ENCODE measurements at places on chromosomes 2 and 18. TPM values are rescaled to one million over a fixed set of nuclear protein-coding genes. Genes with fewer than 3 reads are reported as not detected.

GRCh38 chr18:68608851-68609490, 105.9 kb downstream of the TMX3 start:
- no peaks in the 10 kb centered on the region for H3K4me1 ChIP-seq
- H3K36me3 ChIP-seq = no peaks in the 10 kb centered on the region
- no peak for DNase-seq
- no peaks in the 10 kb centered on the region for H3K27me3 ChIP-seq
- no peak overlapping the region for H3K27ac ChIP-seq
- H3K4me3 ChIP-seq = no peak overlapping the region

DNA sequence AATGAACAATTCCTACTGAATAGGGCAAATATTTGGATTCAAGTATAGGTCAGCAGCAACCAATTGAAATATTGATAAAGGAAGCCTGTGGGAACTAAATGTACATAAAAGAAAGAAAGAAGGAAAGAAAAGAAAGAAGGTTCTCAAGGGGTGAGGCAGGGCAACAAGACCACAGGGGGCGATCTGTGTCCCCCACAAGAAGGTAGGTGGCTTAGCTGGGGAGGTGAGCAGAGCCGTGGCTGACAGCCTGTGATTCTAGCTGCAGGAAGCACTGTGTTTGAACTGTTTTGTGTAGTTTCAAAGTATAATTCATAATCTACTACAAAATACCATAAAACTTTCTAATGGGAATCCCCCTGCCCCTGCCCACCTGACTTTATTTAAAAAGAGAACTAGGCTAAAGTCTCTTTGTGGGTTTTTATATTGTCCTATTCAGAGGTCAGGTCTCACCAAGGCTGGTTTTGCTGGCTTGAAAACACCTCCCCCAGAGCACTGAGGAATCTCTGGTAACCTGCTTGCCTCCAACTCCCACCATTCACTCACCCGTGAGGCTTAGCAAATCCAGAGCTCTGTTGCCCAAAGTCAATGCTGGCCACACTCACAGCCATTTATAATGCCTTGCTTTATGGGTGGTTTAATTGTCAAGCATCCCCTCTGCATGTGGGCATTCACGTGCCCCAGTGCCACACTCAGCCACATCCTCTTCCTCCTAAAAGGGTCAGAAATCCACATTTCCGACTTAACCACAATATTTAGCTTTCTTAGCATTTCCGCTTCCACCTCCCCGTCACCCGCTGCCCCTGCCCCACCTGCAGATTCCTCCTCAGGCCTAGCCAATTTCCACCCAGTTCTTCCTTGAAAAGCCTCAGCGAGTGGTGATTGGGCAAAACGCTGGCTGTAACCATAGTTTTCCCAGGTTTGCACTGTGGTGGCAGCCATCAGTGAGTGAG, 36.4 kb upstream of the LMAN1 start:
- H3K4me3 ChIP-seq = no peak overlapping the region
- H3K4me1 ChIP-seq = no peaks in the 10 kb centered on the region
- H3K27ac ChIP-seq = no peak overlapping the region
- no peak for DNase-seq

GRCh38 chr18:25454730-25455129, 102.8 kb upstream of the ZNF521 start:
- no peaks in the 10 kb centered on the region for H3K4me1 ChIP-seq
- DNase-seq = no peak
- H3K4me3 ChIP-seq = no peak overlapping the region
- no peaks in the 10 kb centered on the region for H3K27me3 ChIP-seq
- no peaks in the 10 kb centered on the region for H3K36me3 ChIP-seq

- H3K36me3 ChIP-seq = no peaks in the 10 kb centered on the region
- no peak overlapping the region for H3K27ac ChIP-seq
- peaks cover 4% of the 10 kb centered on the region for H3K27me3 ChIP-seq
- H3K4me3 ChIP-seq = no peak overlapping the region
- DNase-seq = no peak
Measured at GRCh38 chr2:240200230-240201051, 60.0 kb upstream of the OTOS start.

- H3K4me1 ChIP-seq = no peaks in the 10 kb centered on the region
- no peak overlapping the region for H3K4me3 ChIP-seq
- no peak for DNase-seq
- no peak overlapping the region for H3K27ac ChIP-seq
- H3K36me3 ChIP-seq = no peaks in the 10 kb centered on the region
Measured at GRCh38 chr2:15660491-15661294, 69.0 kb downstream of the DDX1 start.

GRCh38 chr2:111983478-111984212, 71.4 kb upstream of the TMEM87B start:
- H3K36me3 ChIP-seq = no peaks in the 10 kb centered on the region
- no peaks in the 10 kb centered on the region for H3K27me3 ChIP-seq
- H3K27ac ChIP-seq = no peak overlapping the region
- DNase-seq = no peak

MC5R gene
- total RNA-seq = not detected

Data from CD4-positive, alpha-beta memory T cell (primary cell).